Nucleus accumbens (tissue), 56 donors: ENCODE measurements at places on chromosomes 3 and 15.

GRCh38 chr15:40106203-40107161 lies 2.2 kb downstream of the BMF start:
- peak; percentile 13 for DNase-seq

DNA sequence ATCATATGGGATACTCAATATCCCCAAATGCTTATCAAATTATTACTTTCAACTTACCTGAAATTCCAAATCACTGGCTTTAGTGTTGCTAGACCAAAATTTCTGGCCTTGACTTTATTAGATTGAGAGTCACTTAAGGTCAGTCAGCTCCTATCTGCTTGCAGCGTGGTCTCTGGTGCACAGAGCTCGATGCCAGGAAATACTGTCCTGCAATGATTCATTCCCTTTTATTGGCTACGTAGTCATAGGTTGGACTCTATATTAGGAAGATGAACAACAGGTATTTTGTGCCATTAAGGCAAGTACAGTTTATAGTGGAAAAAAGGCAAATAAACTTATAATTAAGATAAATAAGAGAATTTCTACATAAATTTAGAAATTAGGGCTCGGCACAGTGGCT lies 378.6 kb upstream of the MCTP2 start:
- DNase-seq, result no peak

- no peak for DNase-seq
These were observed 396.1 kb downstream of the TUSC7 start for GRCh38 chr3:117105686-117106085.

GRCh38 chr15:41853831-41854230 lies 15.2 kb downstream of the PLA2G4B start:
- no peak for DNase-seq

GRCh38 chr3:60206206-60206605 lies 1045.0 kb downstream of the FHIT start:
- DNase-seq, result no peak

GRCh38 chr3:129317014-129317771 lies 38.5 kb downstream of the HMCES start:
- no peak for DNase-seq

GRCh38 chr3:62968128-62968527 lies 92.9 kb upstream of the CADPS start:
- no peak for DNase-seq

DNA sequence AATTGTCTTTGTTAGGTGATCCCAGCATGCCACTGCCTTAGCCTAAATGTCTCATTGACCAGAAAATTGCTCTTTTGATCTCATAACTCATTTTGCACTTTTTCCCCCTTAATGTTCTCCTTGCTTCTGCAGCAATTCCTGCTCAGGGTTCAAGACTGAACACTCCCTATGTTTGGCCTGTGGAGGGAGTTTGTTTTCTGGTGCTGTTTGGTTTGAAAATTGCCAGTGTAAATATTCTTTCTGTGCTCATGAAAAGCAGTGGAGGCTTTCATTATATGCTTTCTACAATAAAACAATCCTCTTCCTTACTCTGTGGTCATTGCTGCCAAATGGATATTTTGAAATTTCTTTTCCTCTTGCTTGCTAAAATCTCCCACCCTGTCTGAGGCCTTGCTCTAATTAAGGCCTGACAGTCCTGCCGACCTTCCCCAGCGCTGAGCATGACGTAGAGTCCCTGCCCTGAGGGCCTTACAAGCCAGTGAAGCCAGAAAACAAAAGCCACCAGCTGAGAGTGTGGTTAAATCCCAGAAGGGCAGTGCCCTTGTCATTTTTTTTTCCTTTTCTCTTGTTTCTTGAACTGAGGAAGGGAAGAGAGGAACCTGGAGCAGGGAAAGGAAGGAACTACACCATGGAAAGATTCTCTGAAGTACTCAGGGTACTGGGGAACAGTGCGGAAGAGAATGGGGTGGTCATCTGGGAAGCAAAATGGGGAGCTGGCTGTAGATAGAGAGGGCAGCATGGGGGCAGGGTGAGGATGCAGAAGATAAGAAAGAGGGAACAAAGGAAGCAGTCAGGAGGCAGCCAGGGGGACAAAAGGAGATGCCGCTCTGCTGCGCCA lies 24.8 kb downstream of the ZBTB38 start:
- DNase-seq, result no peak

GRCh38 chr3:101849714-101850245 lies 466 bp downstream of the NFKBIZ start:
- no peak for DNase-seq

GRCh38 chr3:196533260-196533681 lies 18.1 kb upstream of the SMCO1 start:
- DNase-seq, result no peak

- DNase-seq, result no peak
These were observed 22.7 kb downstream of the ERICH6 start for GRCh38 chr3:150681057-150681456.

- DNase-seq, result no peak
These were observed 19.4 kb upstream of the OCA2 start for GRCh38 chr15:28118531-28118930.

DNA sequence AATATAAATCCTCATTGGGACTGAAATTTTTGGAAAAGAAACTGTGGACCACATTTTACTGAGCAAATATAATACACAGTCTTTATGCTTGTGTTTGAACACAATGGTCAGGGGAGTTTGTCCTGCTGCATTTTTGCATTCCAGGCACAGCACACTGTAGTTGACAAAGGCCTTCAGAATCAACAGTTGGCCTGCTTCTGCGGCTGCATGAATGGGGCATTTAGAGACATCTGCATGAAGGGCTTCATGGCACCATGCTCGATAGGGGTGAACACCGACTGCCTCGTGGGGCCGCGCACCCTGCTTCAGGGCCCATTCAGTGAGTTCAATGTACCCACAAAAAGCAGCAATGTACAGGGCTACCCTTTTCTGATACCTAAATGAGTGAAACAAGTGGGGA lies 15.4 kb upstream of the COMMD2 start:
- peak; percentile 84 for DNase-seq
